ENCODE measurements at places on chromosomes 2 and 18.
A peak's percentile ranks its signal among the peaks of the same experiment; 100 is the strongest.

DNA sequence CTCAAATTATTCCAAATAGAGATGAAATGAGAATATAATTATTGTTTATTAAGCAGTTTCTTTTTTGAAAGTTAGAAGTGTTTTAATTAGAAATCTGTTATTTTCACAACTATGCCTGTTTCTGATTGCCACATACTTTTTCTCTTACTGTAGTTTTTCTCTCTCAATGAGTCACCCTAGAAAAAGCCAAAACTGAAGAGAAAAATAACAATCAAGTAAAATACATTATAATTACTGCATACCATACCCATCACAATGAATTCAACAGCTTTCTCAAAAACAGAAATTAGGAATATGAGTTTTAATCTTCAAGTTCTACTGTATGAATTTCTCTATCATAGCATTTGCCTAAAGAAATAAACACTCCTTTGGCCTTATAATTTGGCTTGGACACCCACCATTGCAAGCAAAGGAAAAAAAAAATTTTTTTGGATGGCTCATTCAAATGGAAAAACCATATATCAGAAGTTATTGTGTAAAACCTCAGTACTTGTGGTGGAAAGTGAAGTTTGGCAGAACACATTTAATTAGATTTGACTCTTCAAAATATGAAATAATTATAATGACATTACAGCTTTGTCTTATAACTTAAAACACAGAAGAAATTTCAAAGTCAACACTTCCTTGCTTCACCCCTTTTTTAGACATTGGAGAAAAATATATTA, 138.5 kb downstream of the DYM start:
- DNase-seq: no peak

GRCh38 chr2:67701011-67701410, 303.9 kb downstream of the ETAA1 start:
- no peak for DNase-seq

DNA sequence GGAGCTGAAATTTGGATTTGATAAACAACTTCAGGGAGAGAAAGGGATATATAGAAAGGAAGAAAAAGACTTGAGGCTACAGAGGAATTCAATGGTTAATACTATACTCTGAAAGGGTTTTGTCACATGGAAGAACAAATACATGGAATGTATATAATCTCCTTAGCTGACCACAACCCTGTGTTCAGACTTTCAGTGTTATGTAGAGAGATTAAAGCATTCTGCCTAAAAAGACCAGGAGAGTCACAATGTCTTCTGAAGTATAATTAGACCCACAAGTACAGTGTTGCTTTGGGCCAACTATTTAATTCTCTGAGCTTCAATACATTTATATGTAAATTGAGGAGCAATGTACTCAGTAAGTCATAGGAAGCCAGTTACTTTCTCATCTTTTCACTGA, 123.8 kb upstream of the FSHR start:
- DNase-seq: no peak

DNA sequence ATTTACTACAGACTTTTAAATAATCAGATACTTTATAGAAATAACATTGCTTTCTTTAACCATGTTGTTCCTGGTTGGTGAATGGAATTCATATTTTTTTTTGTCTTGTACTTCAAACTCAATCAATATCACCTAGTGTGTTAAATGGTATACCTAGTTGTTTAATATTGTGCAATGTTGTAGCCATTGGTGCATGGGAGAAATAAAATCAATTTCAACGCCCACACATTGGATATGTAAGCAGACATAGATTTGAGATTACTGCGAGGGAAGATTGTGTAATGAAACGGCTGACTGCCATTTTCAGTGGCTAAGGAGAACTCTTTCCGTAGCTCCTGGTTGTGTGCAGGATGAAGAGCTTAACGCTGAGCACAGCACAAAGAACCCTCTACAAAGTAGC, 626.1 kb downstream of the TMEM182 start:
- DNase-seq: no peak

DNA sequence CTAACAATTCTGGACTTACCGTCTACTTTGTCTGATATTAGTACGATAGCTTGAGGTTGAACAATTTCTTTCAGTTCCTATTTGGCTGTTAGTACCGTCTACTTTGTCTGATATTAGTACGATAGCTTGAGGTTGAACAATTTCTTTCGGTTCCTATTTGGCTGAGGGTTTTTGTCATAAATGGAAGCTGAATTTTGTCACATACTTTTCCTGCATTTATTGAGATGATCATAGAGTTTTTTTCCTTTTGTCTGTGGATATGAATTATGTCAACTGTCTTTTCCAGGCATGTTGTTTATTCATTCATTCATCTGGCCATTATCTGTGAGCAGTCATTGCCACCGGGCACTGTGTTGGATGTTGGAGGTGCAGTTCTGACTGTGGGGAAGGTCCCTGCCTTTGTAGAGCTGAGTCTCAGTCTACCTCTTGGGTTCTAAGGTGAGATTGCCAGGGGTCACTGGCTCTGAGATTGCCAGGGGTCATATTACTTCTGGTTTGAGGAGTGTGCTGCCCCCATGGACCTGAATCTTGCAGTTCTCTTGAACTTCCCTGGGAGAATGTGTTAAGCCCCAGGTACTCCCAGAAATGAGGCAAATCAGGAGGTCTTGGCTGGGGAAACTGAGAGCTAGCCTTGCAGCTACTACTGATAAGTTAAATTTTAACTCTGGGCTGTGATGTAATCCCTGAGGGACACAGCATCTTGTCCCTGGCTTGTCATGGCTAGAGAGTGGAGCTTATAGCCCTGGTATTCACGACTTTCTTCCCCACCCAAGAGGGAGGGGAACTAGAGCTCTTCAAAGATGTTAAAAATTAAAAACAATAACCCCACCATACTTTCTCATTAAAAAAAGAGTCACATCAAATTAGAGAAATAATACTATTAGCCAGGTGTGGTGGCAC, 89.1 kb upstream of the MBOAT2 start:
- DNase-seq: no peak

DNA sequence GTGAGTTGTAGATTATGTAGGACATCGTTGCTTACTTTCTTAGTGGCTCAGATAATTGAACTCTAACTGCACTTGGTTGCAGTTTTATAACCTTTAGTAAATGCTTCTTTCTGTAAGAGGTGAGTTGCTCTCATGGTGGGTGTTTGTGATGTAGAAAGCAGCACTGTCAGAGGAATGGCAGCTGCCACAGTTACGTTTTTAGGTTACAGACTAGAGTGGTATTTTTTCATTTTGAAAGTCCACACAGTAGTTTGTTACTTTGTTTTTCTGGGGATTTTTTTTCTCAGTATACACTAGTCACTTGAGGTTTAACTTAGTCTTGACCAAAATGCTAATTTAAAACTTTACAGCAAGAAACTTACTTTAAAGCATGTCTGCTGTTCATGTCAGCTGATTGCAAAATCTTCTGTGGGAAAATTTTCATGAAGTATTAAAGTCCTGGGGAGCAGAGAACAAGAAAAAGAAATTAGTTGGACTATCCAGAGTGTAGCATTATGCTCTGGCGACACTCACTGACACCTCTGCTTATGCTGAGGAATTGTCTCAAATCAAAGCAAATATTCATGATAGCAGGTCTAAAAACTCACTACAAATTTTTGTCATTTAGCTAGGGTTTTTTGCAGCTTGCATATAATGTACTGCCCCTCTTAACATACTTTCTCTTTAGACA, 14.8 kb downstream of the AFTPH start:
- no peak for DNase-seq

DNA sequence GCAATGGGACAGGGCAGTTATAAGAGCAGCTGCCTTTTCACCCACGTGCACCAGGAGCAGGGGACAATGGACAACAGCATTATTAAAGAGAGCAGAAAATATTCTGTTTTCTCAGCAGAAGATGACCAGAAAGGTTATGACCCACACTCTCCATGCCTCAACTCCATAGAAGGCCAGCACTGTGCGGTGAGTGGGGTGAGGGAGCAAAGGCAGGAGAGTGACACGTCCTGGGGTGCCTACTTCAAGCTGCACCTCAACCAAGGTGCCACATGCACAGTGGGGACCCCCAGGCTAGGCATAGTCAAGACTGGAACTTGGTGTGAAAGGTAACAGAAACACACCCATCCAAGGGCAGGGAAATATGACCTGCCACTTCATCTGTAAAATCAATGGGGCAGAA, 50.4 kb downstream of the POLR1A start:
- no peak for DNase-seq

DNA sequence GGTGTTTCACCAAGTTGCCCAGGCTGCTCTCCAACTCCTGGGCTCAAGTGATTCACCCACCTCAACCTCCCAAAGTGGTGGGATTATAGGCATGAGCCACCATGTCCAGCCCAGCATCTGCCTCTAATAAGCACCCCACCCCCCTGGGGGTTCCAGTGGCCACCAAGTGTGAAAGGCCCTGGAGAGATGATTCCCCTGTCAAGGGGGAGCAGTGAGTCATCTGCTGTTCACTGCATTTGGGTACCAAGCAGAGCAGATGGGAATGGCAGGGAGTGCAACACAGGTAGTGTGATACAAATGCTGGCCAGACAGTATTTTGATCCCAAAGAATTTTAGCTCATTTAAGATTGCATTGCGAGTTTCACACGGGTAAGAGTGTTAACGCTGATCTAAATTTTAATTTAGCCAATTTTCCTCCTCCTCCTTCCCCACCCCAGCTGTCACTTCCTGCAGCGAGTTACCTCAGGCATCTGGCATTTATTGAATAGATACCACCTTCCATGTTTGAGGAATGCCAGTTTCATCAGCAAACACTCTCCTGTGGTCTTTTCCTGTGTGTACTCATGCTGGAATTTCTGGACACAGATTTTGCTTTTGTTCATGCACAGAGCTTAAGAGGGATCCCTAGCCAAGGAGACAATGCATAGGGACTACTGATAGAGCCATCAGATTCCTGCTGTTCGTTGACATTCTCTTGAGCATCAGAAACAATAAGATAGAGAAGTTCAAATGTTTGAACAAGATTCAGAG, 32.4 kb upstream of the NCK2 start:
- no peak for DNase-seq

GRCh38 chr2:182854375-182855105, 11.9 kb downstream of the FRZB start:
- no peak for DNase-seq

- DNase-seq: peak; percentile 80
These were observed 62.8 kb upstream of the HDAC4 start for GRCh38 chr2:239463541-239464165.

DNA sequence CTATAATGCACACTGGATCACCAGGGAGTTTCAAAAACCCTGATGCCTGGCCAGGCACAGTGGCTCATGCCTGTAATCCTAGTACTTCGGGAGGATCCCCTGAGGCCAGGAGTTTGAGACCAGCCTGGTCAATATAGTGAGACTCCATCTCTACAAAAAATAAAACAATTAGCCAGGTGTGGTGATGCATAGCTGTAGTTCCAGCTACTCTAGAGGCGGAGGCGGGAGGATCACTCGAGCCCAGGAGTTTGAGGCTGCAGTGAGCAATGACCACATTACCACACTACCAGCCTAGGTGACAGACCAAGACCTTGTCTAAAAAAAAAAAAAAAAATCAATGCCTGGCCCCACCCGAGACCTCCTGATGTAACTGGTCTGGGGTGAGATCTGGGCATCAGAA, 137.2 kb downstream of the MTCL1 start:
- DNase-seq: no peak

DNA sequence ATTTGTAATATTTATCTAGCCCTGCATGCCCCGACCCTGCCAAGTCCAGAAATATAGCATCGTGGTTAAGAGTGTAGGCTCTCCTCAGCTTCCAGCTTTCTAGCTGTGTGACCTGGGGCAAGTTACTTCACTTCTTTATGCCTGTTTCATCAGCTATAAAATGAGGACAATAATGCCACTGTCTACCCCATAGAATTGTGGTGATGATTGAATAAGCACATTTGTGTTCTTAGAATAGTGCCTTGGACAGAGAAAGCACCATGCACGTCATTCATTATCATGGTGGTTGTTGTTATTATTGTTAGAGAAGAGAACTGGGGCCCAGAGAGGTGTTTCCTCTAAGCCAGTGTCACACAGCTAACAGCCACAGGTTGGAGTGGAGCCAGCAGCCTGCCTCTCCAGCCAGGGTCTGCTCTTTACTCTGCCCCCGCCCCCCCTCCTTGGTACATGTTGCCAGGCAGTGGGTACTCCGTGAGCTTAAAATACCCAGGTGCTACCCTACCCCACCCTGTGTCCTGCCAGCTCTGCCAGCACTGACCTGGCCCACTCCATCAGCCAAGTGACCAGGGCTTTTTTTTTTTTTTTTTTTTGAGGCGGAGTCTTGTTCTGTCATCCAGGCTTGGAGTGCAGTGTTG, 202.1 kb downstream of the CTIF start:
- DNase-seq: peak; percentile 70

DNA sequence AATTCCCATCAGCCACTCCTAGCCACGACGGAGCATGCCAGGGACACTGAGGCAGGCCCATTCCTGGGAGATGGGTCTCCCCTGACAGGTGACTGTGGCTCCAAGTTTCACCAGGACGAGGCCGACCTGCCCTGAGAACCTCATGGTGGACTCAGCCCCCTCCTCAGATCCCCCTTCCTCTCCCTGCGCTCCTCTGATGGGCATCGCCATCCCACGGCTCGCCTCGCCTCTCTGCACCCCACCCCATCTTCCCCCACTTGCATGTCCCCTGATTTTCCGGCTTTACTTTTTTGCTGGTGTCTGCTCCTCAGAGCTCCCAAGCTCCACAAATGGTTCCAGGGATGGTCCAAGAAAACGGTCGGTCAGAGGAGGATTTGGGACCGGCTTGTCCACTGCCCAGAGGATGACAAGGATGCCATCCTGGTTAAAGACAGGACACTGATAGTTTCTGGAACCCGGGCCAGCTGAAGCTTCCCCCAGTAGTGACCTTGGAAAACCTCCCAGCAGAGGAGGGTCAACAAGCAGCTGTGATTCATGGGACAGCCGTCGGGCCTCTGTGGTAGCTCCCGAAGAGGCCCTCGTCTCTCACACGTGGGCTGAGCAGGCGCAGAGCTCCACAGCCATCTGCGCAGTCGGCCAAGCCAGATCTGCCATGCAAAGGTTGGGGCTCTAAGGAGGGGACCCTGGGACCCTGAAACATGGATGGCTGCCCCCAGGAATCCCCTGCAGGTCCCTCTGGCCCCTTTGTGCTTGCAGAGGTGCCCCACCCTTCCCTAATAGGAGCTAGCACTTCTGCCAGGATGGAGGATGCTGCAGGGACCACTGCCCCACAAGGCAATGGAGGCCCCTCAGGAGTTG, 87.8 kb upstream of the SLC66A3 start:
- DNase-seq: no peak

GRCh38 chr2:28368357-28368798, 24.3 kb upstream of the FOSL2 start:
- DNase-seq: no peak

DNA sequence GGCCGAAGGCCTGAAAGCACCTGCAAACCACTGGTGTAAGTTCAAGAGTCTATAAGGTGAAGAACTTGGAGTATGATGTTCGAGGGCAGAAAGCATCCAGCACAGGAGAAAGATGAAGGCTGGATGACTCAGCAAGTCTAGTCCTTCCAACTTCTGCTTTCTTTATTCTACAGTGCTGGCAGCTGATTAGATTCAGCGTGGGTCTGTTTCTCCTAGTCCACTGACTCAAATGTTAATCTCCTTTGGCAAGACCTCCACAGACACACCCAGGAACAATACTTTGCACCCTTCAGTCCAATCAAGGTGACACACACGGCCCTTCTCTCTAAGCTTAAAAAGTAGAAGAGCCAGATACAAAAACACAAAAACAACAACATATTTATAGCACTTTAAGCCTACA, 43.4 kb downstream of the NMS start:
- no peak for DNase-seq

- DNase-seq: no peak
These were observed 2.5 kb upstream of the ADRA2B start for GRCh38 chr2:96118698-96119388.

GRCh38 chr2:20660506-20661420, 6.2 kb upstream of the GDF7 start:
- no peak for DNase-seq

GRCh38 chr2:141162314-141162713, 968.5 kb downstream of the LRP1B start:
- no peak for DNase-seq
